Mammary epithelial cell (primary cell): ENCODE measurements at places on chromosomes 4 and X. TPM values are rescaled to one million over a fixed set of nuclear protein-coding genes. Genes with fewer than 3 reads are reported as not detected.

GRCh38 chr4:1839282-1839681 lies 16.7 kb downstream of the LETM1 start:
- DNase-seq: no peak

DNA sequence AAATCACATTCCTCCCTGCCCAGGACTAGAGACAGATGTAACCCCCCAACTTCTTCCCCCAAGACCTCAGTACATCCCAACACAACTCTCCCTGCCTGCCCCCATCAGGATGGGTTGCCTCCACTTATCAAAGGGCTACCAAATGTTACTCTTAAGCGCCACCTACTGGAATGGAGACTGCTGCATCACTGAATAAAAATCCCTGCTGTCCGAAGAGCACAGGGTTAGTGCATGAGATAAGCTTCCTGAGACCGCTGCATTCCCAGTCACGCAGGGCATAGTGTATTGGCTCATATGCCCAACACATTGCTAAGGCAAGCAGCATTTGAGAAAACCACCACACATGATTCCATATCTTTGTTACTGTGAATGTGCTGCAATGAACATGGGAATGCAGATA lies 544.5 kb downstream of the PPP4R3C start:
- peak; percentile 9 for DNase-seq

DNA sequence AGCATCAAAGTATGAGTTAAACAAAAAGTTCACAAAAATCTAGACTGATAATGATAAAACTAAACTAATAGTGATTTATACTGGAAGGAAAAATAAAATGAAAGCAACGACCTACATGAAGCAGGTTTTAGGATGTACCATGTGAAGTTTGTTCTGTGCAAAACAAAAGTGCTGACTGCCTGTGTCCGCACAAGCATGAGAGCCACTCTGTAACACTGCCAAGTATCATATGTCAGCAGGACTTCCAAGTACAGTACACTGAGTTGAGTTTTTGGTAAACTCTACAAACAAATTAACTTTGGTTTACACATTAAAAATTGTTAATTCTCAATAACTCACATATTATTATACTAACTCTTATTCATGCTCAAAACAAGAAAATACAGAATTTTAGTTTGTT lies 459.0 kb downstream of the PDGFC start:
- DNase-seq: no peak

DNA sequence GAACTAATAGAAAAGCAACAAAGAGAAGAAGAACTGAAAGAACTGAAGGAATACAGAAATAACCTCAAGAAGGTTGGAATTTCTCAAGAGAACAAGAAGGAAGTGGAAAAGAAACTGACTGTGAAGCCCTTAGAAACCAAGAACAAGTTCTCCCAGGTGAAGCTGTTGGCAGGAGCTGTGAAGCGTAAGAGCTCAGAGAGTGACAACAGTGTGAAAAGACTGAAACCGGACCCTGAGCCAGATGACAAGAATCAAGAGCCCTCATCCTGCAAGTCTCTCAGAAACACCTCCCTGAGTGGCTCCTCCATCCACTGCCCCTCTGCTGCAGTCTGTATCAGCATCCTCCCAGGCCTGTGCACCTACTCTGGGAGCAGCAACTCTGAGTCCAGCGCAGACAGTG lies 8.4 kb upstream of the FHDC1 start:
- DNase-seq: no peak

DNA sequence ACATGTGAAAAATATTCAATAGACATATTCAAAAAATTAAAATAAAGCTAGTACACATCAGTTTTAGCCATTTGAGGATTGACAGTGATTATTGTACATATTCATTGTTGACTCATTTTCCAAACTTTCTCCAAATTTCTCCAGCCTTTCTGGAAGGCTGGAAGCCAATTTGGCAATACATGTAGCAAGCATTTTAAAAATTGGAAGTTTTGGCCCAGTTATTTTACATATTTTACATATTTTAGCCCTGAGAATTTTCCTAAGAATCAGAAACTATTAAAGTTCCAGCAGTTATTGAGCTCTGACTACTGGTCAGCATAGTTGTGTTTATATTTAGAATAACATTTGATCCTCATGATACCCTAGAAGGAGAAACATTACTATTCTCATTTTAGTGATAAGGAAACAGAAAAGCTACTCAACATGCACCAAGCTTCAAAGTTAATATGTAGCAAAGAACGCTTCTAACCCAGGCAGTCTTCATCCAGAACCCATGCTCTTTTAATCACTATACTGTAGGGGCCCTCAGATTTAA lies 3.2 kb downstream of the CABS1 start:
- DNase-seq: no peak

DNA sequence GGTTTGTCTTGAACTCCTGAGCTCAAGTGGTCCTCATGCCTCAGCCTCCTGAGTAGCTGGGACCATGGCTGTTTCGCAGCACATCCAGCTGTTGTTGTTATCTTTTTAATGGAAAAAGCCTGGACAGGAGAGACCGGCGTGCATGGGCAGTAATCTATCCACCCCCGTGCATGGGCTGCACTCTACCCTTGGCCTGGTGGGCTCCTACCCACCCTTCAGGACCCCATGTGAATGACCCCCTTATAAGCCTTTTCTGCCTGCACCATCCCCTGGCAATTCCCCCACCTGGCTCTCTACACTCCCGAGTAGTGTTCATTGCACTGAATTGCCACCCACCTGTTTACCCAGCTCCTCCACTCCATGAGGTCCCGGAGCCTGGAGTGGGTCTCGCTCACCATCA lies 18.9 kb upstream of the HTRA3 start:
- DNase-seq: no peak

Gene HPSE
- 0.17 TPM for total RNA-seq

Gene LRAT
- total RNA-seq: 16.6 and 25.4 TPM in 2 replicates

Gene DCAF12L2
- not detected for total RNA-seq

Gene SPACA5
- total RNA-seq: not detected

Gene FAM47A
- total RNA-seq: not detected
